Mesenchymal stem cell (in vitro differentiated cells and primary cell): ENCODE measurements at places on chromosomes 2 and 18.

GRCh38 chr2:140990416-140990815 is 1140.4 kb downstream of the LRP1B start:
- H3K27me3 ChIP-seq, result no peaks in the 10 kb centered on the region
- peak; percentile 83 for DNase-seq

GRCh38 chr2:38281095-38281742 is 95.9 kb downstream of the ATL2 start:
- H3K27me3 ChIP-seq, result no peaks in the 10 kb centered on the region
- DNase-seq, result no peak
- no peaks in the 10 kb centered on the region for H3K36me3 ChIP-seq
- no peak overlapping the region for H3K27ac ChIP-seq
- no peak overlapping the region for H3K4me3 ChIP-seq

DNA sequence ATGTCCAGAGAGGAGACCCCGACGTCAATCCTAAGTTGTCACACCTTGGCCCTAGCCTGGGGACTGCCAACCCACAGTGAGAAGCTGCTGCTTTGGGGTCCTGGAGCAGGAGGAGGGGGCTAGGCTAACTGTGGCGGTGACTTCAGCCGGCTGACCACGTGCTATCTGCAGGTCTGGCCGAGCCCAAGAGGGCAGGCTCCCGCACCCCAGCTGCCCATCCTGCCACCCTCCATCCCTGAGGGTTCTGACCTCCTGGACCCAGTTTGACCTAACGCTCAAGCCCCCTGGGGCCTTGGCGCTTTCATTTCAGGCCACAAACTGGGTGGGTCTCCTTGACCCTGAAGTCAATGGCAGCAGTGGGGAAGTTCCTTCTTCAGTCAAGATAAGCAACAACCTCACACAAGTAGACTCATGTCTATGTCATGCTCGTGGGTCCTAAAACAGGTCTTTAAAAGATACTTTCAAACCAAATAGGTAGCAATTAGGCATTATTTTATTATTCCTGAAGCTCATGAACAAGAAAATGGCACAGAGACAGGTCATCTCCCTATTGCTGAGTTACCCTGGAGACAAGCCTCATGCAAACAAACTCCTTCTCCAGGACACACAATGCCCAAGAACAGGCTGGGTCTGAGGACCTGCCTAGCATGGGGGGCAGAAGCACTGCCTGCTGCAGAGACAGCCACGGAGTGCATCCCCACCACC is 2.3 kb downstream of the HES6 start:
- H3K36me3 ChIP-seq, result no peaks in the 10 kb centered on the region
- DNase-seq, result no peak
- peaks cover 53% of the 10 kb centered on the region for H3K27me3 ChIP-seq
- H3K4me3 ChIP-seq, result no peak overlapping the region
- peaks cover 26% of the 10 kb centered on the region for H3K4me1 ChIP-seq

DNA sequence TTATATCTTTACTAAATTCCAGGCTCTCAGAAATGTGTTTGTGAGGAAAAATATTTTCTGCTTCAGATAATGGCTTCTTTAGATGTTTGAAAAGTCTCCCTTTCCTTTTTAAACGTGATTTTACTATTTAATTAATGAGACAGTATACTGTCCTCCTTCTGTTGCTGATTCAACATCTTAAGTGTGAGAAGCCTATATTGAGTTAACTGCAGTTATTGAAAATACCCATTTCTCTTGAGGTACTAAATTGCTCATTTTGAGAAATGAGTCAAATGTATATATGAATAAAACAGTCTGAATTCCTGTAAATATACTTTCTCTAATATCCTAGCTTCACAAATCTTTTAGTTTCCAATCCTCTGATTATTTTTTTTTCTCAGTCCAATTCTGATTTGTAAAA is 470.2 kb downstream of the PTPRM start:
- H3K27ac ChIP-seq, result no peak overlapping the region
- no peak for DNase-seq
- no peaks in the 10 kb centered on the region for H3K27me3 ChIP-seq
- no peak overlapping the region for H3K4me3 ChIP-seq
- no peaks in the 10 kb centered on the region for H3K36me3 ChIP-seq

DNA sequence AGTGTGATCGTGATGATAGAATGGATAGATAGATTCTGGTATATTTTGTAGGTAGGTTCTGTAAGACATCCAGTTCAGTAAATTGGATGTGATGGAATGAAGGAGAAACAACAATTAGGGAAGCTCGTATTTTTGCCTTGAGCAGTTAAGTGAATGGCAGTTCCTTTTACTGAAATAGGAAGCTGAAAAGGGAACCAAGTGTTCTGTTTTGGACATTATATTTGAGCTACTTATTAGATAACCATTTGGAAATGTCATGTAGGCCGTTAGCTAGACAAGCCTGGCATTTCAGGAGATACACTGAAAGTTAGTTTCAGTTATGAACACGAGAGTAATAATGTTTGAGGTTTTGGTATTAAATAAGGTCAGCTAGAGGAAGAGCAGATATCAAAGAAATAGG is 41.5 kb downstream of the MARCHF7 start:
- H3K36me3 ChIP-seq, result peaks cover 13% of the 10 kb centered on the region
- no peaks in the 10 kb centered on the region for H3K4me1 ChIP-seq
- H3K27me3 ChIP-seq, result no peaks in the 10 kb centered on the region

- no peaks in the 10 kb centered on the region for H3K27me3 ChIP-seq
- H3K4me1 ChIP-seq, result no peaks in the 10 kb centered on the region
- H3K27ac ChIP-seq, result no peak overlapping the region
- no peak overlapping the region for H3K4me3 ChIP-seq
- DNase-seq, result peak; percentile 44
Observed at GRCh38 chr2:162333968-162334367, 10.0 kb upstream of the GCA start.

DNA sequence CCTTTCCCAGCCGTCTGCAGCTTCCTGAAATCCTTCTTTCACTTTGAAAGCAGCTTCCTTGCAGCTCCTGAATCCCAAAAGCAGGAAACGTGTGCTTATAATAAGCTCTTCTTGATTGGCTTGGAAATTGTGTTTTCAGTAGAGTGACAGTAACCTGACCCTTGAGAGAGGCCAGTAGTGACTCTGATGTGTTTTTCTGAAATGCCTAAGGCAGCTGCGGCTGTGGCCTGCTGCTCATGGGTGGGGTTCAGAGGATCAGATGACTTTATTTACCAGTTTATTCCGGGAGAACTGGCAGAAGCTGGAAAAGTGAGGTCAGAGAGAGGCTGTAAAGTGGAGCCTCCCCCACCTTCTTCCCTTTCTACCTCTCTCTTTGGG is 31.9 kb upstream of the RPIA start:
- no peak overlapping the region for H3K27ac ChIP-seq
- H3K4me1 ChIP-seq, result no peaks in the 10 kb centered on the region
- H3K27me3 ChIP-seq, result no peaks in the 10 kb centered on the region
- H3K36me3 ChIP-seq, result no peaks in the 10 kb centered on the region
- peak overlapping the region; percentile 64 for H3K4me3 ChIP-seq
- DNase-seq, result peak; percentile 89

- peak; percentile 63 for DNase-seq
- no peak overlapping the region for H3K27ac ChIP-seq
- H3K4me1 ChIP-seq, result no peaks in the 10 kb centered on the region
- no peak overlapping the region for H3K4me3 ChIP-seq
- H3K36me3 ChIP-seq, result no peaks in the 10 kb centered on the region
- peaks cover 26% of the 10 kb centered on the region for H3K27me3 ChIP-seq
Observed at GRCh38 chr18:46711444-46711863, 45.4 kb downstream of the ST8SIA5 start.

GRCh38 chr2:64721320-64721623 is 67.6 kb upstream of the SERTAD2 start:
- no peaks in the 10 kb centered on the region for H3K36me3 ChIP-seq
- H3K4me1 ChIP-seq, result peaks cover 2% of the 10 kb centered on the region
- DNase-seq, result no peak
- no peaks in the 10 kb centered on the region for H3K27me3 ChIP-seq
- no peak overlapping the region for H3K27ac ChIP-seq
- no peak overlapping the region for H3K4me3 ChIP-seq

DNA sequence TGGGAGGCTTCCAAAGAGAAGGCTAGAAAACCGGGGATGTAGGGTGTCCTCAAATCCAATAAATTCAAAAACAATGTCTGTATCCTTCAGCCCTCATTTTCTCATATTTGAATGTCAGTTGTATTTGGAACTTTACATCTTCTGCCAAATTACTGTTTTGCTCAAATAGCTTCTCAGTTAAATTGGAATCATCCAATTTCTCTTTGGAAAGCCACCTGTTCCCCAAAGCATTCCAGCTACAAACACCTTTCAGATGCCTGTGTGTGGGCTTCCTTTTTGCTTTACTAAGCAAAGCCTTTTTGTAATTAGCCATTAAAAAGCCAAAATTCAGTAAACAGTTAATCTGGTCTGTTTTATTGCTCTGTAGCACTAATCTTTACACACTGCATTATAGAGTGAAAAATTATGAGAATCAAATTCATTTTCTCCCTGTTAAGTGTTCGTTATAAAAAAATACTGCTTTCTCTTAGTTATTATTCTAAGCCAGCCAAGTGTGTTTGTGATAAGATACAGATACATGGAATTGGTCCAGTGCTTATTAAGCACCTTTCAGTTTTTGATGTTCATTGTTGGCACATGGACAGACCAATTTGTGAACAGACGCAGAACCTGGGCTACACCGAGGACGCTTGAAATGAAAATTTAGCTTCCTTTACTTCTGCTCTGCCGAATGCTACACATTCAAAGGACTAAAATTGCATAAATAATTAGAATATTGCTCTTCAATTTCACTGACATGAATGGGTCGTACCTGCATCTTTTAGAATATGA is 151.6 kb downstream of the RTN4 start:
- H3K27me3 ChIP-seq, result no peaks in the 10 kb centered on the region
- peaks cover 3% of the 10 kb centered on the region for H3K4me1 ChIP-seq
- H3K36me3 ChIP-seq, result no peaks in the 10 kb centered on the region
- no peak overlapping the region for H3K27ac ChIP-seq

DNA sequence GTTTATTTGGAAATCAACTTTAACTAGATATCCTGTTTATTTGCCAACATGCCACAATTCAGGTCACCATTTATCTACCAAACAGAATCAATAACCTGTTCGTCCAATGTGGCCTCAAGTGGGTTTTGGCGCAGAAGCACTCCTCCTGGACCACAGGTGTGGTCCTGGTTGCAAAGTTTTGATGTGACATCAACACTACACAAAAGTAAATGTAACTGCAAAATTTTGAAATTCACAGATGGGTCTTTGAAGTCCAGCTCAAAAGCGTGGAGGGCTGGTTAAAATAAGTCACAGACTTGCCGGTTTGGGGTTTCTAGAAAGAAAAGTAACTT is 474 bp upstream of the GCA start:
- no peaks in the 10 kb centered on the region for H3K36me3 ChIP-seq
- no peaks in the 10 kb centered on the region for H3K27me3 ChIP-seq
- H3K4me1 ChIP-seq, result peaks cover 2% of the 10 kb centered on the region
- H3K27ac ChIP-seq, result no peak overlapping the region

- H3K4me1 ChIP-seq, result peaks cover 2% of the 10 kb centered on the region
- no peaks in the 10 kb centered on the region for H3K36me3 ChIP-seq
- H3K27ac ChIP-seq, result no peak overlapping the region
- no peak for DNase-seq
Observed at GRCh38 chr2:7355781-7356180, 438.6 kb downstream of the RNF144A start.

DNA sequence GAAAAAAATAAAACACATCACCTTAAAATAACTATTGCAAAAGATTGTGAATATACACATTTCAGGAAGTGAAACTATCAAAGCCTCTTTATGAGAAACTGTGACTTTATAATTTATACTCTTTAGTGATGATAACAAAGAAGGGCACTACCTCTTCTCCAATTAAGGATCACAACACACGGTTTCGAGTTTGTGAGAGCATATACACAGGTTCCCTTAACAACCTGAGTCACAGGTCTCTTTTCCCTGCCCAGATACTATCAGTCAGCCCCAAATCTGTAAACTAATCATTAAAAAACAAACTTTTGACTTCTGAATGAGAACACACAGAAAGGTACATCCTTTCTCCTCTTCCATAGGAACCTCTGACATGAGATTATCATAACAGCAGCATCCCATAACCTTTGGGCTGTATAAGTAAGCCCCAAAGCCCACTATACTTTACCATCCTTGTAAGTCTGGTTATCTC is 44.9 kb downstream of the PTPN2 start:
- peaks cover 8% of the 10 kb centered on the region for H3K4me1 ChIP-seq
- peak; percentile 18 for DNase-seq
- H3K36me3 ChIP-seq, result peaks cover 3% of the 10 kb centered on the region
- H3K4me3 ChIP-seq, result no peak overlapping the region
- H3K27ac ChIP-seq, result peak overlapping the region; percentile 16

- H3K27ac ChIP-seq, result no peak overlapping the region
- H3K4me3 ChIP-seq, result no peak overlapping the region
- no peaks in the 10 kb centered on the region for H3K36me3 ChIP-seq
- H3K27me3 ChIP-seq, result no peaks in the 10 kb centered on the region
- DNase-seq, result no peak
Observed at GRCh38 chr2:148666555-148666954, 22.0 kb downstream of the EPC2 start.
